ENCODE measurements at places on chromosomes 5 and 9. TPM values are rescaled to one million over a fixed set of nuclear protein-coding genes. Genes with fewer than 3 reads are reported as not detected.

DNA sequence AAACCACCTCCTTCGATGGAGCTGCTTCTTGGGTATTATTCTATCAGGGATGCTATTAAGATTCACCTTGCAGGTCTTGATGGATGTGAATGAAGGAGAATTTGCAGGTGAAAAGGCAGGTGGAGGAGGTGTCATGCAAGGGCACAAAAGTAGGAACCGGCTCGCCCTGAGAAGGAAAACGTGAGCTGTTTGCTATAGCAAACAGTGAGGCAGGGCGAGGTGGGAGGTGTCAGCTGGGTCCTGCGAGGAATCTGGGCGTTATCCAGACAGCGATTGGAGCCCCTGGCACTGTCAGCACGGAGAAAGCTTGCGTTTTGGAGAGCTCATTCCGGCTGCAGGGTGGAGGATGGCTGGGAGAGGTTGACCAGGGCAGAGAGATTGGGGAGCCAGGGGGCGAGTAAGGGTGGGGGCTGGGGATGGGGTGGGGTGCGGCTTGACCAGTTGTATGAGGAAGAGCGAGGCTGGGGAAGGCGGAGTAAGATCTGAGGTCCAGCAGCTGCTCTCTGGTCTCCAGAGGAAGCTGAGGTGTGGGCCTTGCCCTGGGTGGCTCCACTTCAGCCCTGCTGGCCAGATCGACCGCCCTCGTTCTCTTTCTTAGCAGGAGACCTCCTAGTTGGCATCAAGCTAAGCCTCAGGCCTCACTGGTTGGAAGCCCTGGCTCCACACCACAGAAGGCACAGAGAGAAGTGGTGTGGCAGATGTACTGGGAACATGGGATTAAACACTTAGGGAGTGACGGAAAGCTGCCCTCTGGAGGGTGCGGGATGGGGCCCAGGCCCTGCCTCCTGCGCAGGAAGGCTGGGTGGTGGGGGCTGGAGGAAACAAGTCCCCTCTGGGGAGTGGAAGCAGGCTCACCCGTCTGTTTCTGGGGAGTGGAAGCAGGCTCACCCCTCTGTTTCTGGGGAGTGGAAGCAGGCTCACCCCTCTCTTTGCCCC is 54.7 kb upstream of the NEURL1B start:
- DNase-seq: no peak

DNA sequence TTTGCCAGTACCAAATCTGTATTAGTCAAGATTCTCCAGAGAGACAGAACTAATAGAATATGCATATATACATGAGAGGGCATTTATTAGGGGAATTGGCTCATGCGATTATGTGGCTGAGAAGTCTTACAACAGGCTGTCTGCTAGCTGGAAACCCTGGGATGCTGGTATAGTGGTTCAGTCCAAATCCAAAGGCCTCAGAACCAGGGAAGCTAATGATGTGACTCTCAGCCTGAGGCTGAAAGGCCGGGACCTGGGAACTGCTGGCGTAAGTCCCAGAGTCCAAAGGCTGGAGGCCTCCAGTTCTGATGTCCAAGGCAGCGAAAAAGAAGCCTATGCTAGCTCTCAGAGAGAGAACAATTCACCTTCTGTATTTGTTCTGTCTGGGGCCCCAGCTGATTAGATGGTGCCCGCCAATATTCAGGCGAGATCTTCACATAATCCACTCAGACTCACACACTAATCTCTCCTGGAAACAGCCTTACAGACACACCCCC is 84.1 kb downstream of the KIAA1958 start:
- no peak for DNase-seq

DNA sequence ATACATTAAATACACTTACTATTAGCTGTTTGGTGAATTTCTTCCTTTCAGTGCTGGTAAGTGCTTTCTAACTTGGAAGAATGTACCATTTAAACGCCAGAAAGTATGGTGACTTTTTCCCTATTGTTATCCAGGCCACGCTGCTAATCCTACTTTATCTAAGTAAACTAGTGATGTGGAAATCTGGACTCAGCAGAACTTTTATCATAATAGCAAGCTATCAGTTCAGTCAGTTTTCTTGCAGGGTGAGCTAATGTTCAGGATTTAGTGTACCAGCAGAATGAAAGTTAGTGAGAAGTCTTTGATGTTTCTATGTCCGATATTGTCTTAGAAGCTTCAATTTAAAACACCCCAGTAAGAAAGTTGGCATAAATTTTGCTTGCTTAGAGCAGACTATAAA is 72.2 kb downstream of the HSD17B4 start:
- DNase-seq: no peak

DNA sequence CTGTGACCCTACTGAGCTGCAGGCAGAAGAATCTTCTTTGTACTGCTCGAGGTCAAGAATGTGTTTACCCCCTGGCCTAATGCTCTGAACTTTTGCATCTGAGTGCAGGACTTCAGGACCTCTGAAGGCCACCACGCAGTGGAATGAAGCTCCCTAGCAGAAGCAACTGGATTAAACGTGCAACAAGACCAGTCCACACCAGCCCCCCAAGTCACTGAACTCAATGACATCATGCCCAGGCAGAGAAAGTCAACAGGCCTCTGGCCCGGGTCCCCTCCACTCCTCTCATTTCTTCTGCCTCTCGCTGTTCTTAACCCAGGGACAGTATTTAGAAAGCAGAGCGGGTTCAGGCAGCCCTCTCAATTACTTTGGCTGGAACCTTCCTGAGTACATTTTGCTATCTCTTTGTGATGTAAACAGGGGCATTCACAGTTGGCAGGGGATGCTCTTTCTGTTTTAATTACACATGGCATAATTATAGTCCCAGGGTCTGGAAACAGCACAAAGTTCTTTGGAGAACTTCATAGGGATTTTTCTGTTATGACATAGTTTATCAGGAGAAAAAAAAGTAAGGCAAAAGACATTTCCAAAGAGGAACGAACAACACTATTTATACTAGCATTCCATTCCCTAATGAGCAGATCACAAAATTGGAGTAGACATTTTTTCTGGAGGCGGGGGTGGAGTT is 108.2 kb upstream of the SPATA31D4 start:
- DNase-seq: no peak

GRCh38 chr5:158560170-158560569 is 539.5 kb downstream of the EBF1 start:
- DNase-seq: no peak

DNA sequence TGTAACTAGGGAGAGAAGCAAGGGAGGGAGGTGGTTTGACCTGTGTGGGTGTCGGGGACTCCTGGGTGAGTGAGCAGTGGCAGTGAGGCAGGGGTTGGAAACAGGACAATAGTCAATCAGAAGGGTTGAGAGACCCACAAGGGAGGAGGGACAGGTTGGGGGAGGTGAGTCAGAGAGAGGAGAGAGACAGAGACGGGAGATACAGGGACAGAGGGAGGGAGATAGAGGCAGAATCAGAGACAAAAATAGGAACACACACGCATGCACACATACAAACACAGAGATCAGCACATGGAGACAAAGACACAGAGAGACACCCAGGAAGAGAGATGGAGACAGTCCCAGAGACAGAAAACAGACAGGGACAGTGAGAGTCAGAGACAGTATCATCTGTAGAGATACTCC is 39.3 kb upstream of the PTGS1 start:
- DNase-seq: no peak

- DNase-seq: no peak
These were observed 383.4 kb downstream of the ENC1 start for GRCh38 chr5:74257060-74257527.

GRCh38 chr9:113461285-113461684 is 2.2 kb upstream of the RGS3 start:
- DNase-seq: no peak

DNA sequence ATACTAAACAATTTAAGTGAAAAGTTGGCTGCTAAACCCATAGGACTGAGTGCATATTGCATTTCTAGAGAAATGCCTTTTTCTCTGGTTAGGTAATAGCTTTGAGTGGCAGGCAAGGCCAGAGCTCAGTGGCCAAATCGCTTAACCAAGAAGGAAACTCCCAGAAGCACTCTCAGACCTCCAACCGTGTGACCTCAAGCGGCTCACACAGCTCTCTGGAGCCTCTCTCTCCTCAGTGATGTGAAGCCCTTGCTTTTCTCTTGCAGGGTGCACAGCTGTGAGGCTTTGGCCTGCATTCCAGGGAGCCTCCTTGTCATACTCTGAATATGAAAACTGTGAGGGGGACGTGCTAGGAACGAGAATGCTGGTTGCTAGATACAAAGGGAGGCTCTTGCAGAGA is 106.7 kb downstream of the INSYN2B start:
- DNase-seq: no peak

- no peak for DNase-seq
These were observed 72.8 kb downstream of the TRIO start for GRCh38 chr5:14215901-14216300.

DNA sequence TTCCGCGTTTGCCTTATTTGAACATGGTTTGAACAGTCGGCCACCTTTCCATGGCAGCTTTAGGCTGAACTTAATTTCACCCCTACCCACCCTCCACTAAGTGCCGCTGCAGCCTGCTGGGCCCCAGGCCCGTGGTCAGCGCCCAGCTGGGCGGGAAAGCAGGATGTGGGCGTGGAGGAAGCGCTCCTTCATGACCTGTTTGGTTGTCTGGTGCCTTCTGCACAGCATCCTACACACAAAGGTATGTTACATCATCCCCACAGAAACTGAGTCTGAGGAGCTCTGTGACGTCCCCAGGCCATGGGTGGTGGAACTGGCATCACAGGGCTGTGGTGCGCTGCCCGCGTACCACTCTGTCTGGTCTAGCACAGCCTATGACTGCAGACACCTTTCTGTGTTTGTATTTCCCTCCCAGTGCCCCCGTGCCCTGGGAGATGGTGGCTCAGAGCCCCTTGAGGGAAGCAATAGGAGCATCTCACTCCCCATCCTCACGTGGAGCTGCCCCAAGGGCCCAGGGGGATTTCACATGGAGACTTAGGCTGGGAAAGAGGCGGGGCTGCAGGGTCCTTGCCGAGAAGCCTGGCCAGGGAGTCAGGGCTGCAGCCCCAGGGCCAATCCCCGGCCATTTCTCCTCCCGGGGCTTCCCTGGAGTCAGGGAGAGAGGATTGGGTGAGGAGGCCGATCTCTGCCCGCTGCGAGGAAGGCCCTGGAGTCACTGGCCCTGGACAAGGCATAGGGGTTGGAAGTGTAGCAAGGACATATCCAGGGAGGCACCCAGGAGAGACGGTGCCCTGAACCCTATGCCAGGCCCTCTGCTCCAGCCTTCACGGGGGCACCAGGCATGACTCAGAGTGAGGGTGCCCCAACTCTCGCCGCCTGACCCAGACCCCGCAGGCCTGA is 37.5 kb upstream of the SUSD3 start:
- DNase-seq: no peak

GRCh38 chr9:100204796-100205195 is 105.8 kb downstream of the INVS start:
- DNase-seq: no peak

- DNase-seq: no peak
These were observed 61.6 kb upstream of the ERCC6L2 start for GRCh38 chr9:95813923-95814322.

- DNase-seq: peak; percentile 35
These were observed 69.8 kb downstream of the ICE1 start for GRCh38 chr5:5492087-5492933.

GRCh38 chr9:135248111-135248510 is 160.6 kb downstream of the OLFM1 start:
- DNase-seq: no peak

- DNase-seq: no peak
These were observed 13.1 kb downstream of the ROPN1L start for GRCh38 chr5:10454591-10455276.

DNA sequence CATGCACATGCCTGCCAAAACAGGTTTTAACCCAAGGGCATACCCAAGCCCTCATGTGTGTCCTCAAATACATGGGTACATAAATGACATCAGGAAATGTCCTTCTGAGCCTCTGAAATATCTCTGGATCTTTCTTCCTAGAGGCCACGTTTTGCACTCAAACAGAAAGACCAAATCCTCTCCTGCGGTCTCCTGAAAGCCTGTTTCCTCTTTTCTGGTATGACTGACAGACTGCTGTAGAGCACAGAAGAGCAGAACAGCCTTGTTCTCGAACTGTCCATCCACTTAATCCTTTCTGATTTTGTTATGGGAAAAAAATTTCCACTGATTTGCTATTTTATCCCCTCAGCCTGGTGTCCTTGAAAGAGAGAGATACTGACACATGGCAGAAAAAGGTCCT is 107.2 kb downstream of the ASTN2 start:
- no peak for DNase-seq

DNA sequence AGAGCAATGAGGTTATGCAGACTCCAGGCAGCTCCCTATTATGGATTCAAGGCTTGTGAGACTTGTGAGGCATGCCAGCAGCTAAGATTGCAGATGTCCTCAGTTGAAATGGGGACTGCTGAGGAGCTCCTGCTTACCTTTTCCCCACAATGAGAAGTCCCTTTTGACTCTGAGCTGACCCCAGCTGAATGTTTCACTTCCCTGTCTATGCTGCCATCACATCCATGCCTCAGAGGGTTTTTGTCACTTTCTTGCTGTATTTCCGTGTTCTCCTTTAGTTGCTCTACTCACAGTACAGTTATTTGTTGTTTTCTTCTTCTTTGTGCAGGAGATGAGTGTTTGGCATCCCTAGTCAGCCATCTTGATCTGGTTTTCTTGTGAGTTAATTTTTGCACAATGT is 18.8 kb upstream of the OR2S2 start:
- no peak for DNase-seq

GRCh38 chr9:89662718-89663613 is 58.2 kb downstream of the GADD45G start:
- DNase-seq: no peak

DNA sequence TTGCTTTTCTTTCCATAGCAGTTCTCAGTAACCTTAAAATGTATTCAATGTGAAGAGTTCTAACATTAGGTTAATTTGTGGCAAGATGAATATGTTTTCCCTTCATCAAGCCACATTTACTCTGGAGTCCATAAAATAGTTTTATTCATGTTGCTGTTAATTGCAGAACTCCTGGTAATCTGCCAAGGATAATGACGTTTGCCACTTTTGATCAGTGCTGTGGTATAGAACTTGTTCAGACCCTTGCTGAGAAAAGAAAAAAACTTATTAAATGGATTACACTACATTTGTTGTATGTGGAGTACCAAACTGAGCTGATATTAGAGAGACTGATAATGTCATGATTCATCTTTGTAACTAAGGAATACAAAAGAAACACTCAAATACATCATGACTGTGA is 212.4 kb upstream of the DMAC1 start:
- DNase-seq: no peak

- no peak for DNase-seq
These were observed 3.8 kb downstream of the ANXA6 start for GRCh38 chr5:151153766-151154272.

- DNase-seq: no peak
These were observed 56.4 kb downstream of the PFDN1 start for GRCh38 chr5:140246378-140247122.

GRCh38 chr5:161442471-161442870 is 104.1 kb downstream of the GABRB2 start:
- DNase-seq: no peak

GRCh38 chr5:4542145-4542778 is 597.9 kb upstream of the ADAMTS16 start:
- no peak for DNase-seq

TSSK1B gene
- total RNA-seq: 0.05 TPM

SOHLH1 gene
- total RNA-seq: not detected

FOXD4L6 gene
- total RNA-seq: 0.09 TPM

CDKN2B gene
- 0.80 TPM for total RNA-seq

PCDHGA9 gene
- total RNA-seq: 0.66 TPM

IRX1 gene
- total RNA-seq: 0.94 TPM

FYB1 gene
- total RNA-seq: 71.8 TPM

ANKRD31 gene
- total RNA-seq: 0.61 TPM

MARCOL gene
- not detected for total RNA-seq

KCNV2 gene
- not detected for total RNA-seq

ACOT12 gene
- total RNA-seq: 0.05 TPM

PLAC8L1 gene
- 0.24 TPM for total RNA-seq

Data from thymus (tissue), 14 donors.